ENCODE measurements at places on chromosomes 13 and 19.

GRCh38 chr19:14577885-14578427 is 4.9 kb upstream of the CLEC17A start:
- DNase-seq, result no peak

- DNase-seq, result no peak
These were observed 72.9 kb downstream of the TEX29 start for GRCh38 chr13:111393221-111393790.

- peak; percentile 61 for DNase-seq
These were observed 50.7 kb upstream of the PNMA8B start for GRCh38 chr19:46546194-46546896.

- no peak for DNase-seq
These were observed 4.5 kb upstream of the FCGRT start for GRCh38 chr19:49507803-49508494.

GRCh38 chr13:113219256-113219940 is 10.0 kb downstream of the CUL4A start:
- no peak for DNase-seq

DNA sequence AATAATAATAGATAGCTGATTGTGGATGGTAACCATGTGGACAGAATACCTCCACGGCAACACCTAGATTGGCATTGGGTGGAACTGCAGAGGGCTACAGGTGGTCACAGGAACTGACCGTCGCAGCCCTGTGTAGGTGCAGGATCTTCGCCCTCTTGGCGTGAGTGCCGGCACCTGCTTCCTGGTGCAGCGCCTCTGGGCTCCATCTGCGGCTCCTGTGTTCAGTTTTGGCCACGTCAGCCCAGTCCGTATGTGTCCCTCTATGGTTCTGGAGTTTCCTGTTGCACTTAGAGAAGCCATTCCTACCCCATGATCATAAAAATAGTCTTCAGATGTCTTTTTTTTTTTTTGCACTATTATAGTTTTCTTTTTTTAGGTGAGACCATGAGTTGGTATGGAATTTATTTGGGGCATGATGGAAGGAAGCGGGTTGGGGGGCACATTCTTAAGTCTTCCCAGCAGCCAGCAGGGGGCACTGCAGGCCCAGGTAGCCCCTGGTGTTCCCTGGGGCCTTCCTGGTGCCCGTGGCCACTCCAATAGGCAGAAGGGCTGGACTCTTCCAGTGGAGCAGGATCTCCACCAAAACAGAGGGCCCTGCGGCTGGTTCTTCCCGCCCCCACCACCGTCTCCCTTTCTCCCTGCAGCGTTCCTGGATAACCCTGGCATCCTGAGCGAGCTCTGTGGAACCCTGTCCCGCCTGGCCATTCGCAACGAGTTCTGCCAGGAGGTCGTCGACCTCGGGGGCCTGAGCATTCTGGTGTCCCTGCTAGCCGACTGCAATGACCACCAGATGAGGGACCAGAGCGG is 10.1 kb upstream of the SLC25A42 start:
- peak; percentile 89 for DNase-seq

GRCh38 chr19:45008552-45008951 is 7.3 kb downstream of the RELB start:
- DNase-seq, result no peak

- DNase-seq, result no peak
These were observed 75.8 kb upstream of the UBAC2 start for GRCh38 chr13:99124794-99125316.

DNA sequence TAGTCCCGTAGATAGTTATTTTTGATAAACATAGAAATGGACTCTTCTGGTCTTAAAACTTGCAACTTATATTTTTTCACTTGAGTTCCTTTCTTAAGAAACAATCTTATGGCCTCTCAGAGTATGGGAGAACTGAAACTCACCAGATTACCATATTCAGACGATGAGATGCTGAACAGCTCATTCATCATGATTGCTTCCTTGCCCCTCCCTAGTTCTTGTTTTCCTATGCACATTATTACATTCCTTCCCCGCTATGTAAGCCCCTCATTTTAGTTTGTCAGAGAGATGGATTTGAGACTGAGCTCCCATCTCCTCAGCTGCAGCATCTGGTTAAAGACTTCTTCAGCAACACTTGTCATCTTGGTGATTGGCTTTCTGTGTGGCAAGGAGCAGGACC is 158.5 kb downstream of the SLITRK6 start:
- no peak for DNase-seq

GRCh38 chr13:80798576-80799133 is 457.7 kb upstream of the SPRY2 start:
- no peak for DNase-seq

DNA sequence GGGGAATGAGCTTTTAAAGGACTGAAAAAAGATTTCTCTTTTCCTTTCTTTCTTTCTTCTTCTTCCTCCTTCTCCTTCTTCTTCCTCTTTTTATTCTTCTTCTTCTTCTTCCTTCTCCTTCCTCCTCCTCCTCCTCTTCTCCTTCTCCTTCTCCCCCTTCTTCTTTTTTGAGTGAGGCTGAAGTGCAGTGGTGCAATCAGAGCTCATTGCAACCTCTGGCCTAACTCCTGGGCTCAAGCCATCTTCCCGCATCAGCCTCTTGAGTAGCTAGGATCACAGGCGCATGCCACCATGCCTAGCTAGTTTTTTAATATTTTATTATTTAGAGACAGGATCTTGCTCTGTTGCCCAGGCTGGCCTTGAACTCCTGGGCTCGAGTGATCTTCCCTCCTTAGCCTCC is 120.9 kb upstream of the KL start:
- no peak for DNase-seq

GRCh38 chr13:31761951-31762350 is 22.6 kb downstream of the RXFP2 start:
- no peak for DNase-seq

DNA sequence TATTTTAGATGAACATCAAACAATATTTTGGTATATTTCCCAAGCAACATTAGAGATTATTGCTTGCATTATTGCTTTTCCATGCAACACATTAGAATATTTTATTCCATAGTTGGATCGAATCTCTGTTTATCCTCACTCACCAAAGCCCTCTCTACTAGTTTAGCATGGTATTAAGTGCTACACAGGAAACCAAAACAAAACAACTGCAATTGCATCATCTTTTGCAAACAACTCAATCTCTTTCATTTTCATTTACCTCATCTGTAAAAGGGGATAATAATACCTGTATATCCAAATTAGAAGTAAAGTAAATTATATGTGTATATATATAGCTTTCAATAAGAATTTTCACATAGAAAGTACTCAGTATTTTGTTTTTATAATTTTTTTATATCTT is 147.8 kb upstream of the PCDH9 start:
- no peak for DNase-seq

DNA sequence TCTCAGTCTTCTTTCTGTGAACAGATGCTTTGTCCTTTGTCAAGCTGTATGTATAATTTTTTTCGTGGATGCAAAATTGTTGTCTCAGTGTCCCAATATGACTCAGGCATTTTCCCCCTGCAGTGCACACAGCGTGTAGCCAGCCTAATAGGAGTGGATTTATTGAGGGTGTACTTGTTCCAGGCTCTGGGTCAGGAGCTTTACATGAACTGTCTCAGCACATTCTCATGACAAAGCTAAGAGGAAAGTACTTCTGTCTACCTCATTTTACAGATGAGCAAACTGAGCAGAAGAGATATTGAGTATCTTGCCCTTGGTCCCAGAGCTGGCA is 50.8 kb downstream of the STK24 start:
- DNase-seq, result no peak

DNA sequence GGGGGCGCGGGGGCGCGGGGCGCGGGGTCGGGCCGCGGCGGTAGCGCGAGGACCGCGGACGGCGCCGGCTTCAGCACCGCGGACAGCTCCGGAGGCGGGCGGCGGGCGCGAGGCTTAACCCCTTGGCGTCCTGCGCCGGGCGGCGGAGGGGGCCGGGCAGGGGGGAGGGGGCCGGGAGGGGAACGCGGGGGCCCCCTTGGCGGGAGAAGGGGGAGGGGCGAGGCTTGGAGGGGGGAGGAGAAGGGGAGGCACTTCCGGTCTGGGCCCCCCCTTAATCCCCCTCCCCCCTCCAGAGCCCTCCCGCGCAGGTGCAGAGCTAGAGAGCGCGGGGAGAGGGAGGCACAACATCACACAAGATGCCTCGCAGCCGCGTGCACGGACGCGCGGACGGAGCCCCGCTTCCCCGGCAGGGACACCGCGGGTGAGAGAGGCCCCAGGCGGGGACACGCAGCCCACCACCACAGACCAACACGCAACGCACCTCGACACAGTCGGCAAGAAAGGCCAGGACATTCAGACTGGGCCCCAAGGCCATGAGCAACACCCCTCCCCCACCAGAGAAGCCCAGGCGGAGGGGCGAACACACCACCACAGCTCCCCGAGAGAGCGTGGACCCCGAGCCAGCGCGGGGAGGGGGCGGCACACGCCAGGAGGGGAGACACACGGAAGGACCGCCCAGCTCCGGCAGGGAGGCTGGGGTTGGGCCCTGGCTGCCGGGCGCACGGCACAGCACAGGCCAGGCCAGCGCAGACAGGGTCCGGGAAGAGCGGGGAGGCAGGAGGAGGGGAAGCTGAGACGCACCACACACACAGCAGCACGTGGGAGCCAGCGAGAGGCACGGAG is 24.1 kb downstream of the SHANK1 start:
- DNase-seq, result no peak

GRCh38 chr19:7521551-7522071 is 813 bp upstream of the MCOLN1 start:
- DNase-seq, result no peak

GRCh38 chr19:47022541-47023447 is 3.2 kb downstream of the NPAS1 start:
- no peak for DNase-seq

GRCh38 chr13:108669381-108669780 is 40.0 kb downstream of the MYO16 start:
- DNase-seq, result no peak

DNA sequence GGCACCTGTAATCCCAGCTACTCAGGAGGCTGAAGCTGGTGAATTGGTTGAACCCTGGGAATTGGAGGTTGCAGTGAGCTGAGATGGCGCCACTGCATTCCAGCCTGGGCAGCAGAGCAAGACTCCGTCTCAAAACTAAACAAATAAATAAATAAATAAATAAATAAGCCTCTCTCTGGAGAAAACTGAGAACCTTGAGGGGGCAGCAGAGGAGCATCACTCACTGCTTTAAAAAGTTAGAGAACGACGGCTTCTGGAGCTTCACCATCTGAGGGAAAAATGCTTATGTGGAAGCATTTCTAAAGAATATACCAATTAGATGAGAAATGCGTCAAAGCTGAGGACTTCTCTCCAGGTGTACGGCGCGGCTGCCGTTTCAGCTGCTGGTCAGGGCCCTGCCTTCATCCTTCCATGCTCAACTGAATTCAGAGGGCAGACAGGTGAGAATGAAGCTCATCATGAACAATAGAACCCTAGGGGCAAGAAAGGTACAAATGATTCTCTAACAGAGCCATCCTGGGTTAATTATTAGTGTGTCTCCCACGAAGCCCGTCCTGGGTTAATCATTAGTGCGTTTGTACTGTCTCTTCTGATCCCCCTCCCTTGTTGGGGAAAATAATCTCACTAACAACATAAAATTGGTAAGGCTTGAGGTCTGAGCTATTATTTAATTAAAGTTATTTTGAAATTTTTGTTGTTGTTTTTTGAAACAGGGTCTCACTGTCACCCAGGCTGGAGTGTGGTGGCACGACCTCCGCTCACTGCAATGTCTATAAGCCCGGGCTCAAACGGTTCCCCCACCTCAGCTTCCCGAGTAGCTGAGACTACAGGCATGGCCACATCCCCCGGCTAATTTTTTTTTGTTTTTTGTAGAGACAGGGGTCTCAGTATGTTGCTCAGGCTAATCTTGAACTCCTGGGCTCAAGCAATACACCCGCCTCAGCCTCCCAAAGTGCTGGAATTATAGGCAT is 80.1 kb downstream of the IPO5 start:
- DNase-seq, result no peak

DNA sequence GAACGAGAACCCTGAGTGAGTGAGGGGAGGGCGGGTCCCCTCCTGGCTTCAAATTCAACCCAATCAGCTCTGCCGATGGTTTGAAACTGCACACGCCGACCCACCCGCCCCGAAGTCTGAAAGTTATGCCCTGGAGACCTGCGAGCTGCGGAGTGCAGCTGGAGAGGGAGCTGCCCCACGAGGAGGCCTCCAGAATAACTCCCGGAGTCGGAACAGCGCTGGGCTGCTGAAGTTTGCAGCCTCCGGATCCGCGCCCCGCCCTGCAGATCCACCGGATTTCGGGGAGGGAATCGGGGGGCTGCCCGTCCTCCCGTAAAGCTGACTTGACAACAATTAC is 7.0 kb downstream of the POU4F1 start:
- no peak for DNase-seq

- DNase-seq, result peak; percentile 35
These were observed 5.5 kb upstream of the ADGRE5 start for GRCh38 chr19:14375582-14376291.

GRCh38 chr13:50747737-50748350 is 95.6 kb downstream of the DLEU7 start:
- no peak for DNase-seq

DNA sequence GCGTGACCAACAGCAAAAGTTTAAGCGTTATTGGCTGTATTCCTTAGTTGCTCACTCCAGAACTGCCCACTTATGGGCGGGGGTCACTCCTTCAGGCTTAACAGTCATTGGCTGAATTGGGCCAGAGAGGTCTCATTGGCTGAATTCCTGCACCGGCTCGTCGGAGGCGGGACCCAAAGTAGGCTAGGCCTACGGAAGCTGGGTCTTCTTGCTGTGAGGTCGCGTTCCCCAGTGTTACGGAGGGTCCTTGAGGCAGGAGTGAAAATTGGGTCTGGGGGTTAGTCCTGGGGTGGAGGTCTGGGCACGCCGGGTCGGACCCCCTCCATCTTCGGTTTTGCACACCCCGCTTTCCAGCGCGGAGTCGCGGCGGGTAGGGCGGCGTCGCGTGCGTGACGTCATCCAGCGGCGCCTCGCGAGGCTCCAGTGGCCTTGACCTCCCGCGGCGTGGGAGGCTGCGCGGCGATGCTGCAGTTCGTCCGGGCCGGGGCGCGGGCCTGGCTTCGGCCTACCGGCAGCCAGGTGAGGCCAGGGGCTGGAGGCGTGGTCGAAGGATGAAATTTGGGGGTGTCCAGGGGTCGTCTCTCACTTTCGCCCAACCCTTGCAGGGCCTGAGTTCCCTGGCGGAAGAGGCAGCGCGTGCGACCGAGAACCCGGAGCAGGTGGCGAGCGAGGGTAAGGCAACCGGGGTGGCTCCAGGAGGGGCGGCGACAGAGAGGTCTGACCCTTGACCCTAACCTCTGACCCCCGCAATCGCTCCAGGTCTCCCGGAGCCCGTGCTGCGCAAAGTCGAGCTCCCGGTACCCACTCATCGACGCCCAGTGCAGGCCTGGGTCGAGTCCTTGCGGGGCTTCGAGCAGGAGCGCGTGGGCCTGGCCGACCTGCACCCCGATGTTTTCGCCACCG is at the start of gene MRPL4:
MRPL4 (plus strand) TSS at position 423 of the 903 bp plus-strand sequence; CDS start at position 463, 40 bp downstream.
- DNase-seq, result peak; percentile 95
